ENCODE measurements at places on chromosomes 3 and 15. TPM values are rescaled to one million over a fixed set of nuclear protein-coding genes. Genes with fewer than 3 reads are reported as not detected.

DNA sequence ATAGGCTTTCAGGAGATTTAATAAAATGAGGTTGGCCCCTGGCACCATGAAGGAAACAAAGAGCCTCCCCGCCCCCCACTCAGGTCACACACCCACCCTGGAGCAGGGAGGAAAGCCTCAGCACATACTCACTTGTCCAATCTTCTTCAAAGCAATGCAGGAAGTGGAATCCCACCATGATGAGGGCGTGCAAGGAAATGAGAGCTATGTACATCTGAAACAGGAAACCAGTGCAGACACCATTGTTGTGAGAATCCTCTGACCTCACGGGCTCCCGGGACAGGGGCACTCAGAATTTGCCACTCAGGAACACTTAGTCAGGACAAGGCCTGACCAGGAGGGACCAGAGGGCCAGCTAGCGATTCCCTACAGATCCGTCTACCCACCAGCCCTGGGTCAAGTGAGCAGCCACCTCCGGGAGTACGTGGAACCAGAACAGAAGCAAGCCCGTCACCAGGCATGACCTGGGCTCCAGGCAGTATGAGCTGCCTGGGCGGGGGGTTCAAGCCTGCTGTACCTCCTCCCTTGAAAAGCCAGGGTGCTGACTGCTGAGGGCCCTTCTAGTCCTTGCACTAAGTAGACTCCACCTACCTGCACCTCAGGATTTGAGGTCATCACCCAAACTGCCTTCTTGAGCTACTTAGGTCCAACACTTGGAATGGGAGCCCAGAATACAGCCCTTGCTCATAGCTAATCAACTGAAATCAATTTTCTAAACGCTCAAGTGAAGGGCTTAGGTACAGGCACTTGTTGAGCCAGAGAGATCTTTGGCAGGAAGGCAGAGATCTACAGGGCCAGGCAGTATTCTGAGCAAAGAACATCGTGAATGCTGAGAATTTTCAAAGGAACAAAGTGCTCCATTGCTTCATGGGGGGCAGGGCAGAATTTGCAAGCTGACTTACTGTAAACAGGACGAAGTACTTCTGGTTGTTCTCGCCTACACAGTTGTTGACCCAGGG is 42.7 kb downstream of the ZDHHC3 start:
- DNase-seq, result no peak

DNA sequence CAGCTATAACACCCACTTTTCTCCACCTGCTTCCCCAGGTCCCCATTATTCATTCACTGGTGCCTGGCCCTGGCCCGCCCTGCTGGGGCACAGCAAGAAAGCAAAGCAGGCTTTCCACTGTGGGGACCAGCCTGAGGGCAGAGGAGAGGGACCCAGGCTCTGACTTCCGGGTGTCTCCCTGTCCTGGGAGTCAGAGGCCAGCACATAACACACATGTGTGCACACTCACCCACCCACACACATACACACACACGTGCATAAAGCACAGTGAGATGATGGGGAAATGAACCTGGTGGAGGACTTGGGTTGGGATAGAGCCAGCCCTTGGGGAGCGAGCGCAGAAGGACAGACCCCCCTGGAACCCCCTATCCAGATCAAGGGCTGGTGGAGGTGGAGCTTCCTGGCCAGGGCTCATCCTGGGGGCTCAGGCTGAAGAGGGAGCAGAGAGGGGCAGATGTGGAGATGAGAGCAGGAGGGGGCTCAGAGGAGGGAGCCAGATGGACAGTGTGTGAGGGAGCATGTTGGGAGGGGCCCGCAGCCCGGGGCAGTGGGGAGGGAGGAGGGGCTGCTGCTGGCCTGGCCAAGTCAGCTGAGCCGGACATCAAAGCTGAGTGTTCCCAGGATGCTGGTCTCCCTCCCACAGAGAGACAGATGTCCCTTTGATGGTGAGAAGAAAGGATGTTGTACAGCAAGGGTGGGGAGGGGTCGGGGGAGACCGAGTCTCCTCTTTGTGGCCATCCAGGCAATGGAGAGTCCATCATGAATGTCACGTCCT is 78.2 kb downstream of the LINGO1 start:
- no peak for DNase-seq

RFX7 gene
- 5.0 TPM for total RNA-seq

DNA sequence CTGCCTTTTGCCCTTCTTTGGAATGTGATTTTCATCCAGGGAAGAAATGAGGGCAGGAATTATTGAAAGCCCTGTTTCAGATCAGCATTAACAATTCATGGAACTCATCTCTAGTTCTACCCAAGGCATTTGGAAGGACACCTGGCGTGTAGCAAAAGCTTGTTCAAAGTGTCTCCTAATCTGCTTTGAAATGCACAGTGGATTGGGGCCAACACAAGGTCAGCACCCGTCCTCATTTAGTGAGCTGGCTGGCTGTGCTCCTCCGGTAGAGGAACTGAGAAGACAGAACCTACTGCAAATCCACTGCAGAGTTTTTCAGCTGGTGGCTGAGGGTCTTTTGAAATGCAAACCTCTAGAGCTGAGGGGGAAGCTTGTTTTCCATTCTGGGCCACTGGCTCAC is 141.6 kb upstream of the STT3B start:
- DNase-seq, result no peak

DNA sequence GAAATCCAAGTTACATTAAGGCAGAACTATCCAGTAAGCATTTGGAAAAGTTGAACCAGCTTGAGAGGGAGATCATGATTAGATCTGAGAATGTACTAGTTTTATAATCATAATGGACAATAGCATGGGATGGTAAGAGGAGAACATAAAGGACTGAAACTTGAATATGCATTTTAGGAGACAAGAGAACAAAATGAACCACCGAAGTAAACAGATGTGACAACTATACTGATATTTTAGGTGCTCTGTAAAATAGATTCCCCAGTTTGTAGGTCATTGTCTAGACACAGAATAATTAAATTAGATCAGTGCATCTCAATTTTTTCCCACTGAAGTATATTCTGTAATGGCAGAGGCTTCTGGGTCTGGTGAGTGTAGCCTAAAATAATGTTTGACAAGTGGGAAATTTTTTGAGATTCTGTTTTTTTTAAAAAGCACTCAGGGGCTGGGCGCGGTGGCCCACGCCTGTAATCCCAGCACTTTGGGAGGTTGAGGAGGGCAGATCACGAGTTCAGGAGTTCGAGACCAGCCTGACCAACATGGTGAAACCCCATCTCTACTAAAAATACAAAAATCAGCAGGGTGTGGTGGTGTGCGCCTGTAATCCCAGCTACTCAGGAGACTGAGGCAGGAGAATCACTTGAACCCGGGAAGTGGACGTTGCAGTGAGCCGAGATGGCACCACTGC is 16.3 kb downstream of the ECT2 start:
- DNase-seq, result no peak

GRCh38 chr3:124657138-124657537 is 73.1 kb upstream of the UMPS start:
- DNase-seq, result no peak

GRCh38 chr3:130085881-130086280 is 4.2 kb downstream of the ALG1L2 start:
- no peak for DNase-seq

GRCh38 chr3:126845920-126846715 is 136.8 kb upstream of the PLXNA1 start:
- DNase-seq, result peak; percentile 24

DNA sequence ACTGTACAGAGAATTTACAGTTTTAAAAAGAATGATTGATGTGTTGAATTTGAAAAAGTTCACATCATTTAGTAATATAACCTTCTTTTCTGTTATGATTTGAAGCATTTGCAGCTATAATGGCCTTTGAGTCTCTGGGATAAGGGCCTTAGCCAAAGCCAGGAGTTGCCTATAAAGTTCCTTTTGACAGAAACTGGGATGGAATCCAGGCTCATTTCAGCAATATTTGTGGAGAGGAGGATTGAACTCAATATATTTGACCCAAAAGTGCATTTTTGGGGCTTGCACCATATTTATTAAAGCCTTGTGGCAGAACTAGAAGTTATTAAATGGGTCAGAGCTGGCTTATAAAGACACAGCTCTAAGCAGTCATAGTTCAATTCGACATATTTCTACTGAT is 348.7 kb upstream of the EPHA3 start:
- no peak for DNase-seq

DNA sequence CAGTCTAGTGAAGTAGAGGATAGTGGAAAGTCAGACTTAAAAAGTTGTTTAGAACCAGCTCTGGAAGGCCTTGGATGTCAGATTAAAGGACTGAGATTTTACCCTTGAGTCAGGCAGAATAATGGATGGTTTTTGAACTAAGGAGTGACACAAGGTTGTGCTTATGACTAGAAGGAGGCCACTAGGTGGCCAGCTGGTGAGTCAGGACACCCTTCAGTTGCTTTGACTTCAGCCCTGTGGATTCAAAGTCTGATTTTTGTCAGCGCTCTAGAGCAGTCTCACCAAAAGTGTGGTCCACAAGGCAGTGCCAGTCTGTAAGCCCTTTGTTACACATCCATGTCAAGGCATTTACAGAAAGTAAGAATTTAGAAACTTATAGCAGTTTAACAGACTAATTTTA is 3.8 kb upstream of the GABPB1 start:
- DNase-seq, result peak; percentile 66

DNA sequence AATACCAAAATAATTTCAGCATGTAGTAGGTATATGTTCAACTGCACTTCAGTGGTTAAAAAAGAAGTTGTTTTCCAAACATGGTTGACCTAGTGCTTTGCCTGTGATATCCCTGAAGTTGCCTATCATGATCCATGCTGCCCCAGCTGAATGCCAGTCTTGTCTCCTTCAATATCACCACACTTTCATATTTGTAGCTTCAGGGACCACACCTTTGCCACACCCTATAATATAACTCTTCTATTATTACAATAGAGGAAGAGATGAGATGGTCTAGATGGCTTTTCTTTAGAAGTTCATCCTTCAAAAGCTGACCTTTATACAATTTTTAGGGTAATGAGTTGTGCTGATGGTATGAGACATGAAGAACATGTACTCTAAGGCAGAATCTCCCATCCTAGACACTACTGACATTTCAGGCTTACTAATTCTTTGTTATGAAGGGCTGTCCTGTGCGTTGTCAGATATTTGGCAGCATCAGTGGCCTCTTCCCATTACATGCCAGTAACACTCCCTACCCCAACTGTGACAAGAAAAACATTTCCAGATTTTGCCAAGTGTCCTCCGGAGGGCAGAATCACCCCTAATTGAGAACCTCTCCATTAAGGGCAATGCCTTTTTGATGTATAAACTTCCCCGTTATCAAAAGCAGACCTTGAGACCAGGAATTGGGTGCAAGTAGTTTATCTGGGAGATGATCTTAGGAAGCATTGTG is 76.2 kb upstream of the PLCL2 start:
- no peak for DNase-seq

Data from SK-MEL-5 (cell line).